ENCODE measurements at places on chromosomes 2 and 18. TPM values are rescaled to one million over a fixed set of nuclear protein-coding genes. Genes with fewer than 3 reads are reported as not detected.

The GKN2 gene
- total RNA-seq: not detected

The CNRIP1 gene
- 19.6 TPM for total RNA-seq

The SAG gene
- total RNA-seq: not detected

The SAP130 gene
- total RNA-seq: 3.8 TPM

The IL1RL2 gene
- 2.8 TPM for total RNA-seq

The PSTPIP2 gene
- 3.8 TPM for total RNA-seq

The CCDC102B gene
- 19.6 TPM for total RNA-seq

The C2orf15 gene
- total RNA-seq: 0.92 TPM

The ANKRD62 gene
- 0.10 TPM for total RNA-seq

The FBLN7 gene
- 9.5 TPM for total RNA-seq

The RBFA gene
- 31.6 TPM for total RNA-seq

The SP9 gene
- 1.4 TPM for total RNA-seq

The SEMA4C gene
- total RNA-seq: 52.2 TPM

The CD28 gene
- 2.4 TPM for total RNA-seq

The SERPINB13 gene
- 17.5 TPM for total RNA-seq

The KCNJ3 gene
- total RNA-seq: 1.6 TPM

The PSD4 gene
- 16.4 TPM for total RNA-seq

The UBE2F gene
- 69.6 TPM for total RNA-seq

The ST8SIA5 gene
- total RNA-seq: 9.0 TPM

The PHLPP1 gene
- 8.8 TPM for total RNA-seq

The PRSS56 gene
- total RNA-seq: 0.82 TPM

The VWC2L gene
- not detected for total RNA-seq

The NHEJ1 gene
- 12.8 TPM for total RNA-seq

The ICA1L gene
- 24.8 TPM for total RNA-seq

The RGPD4 gene
- total RNA-seq: not detected

The ZNF514 gene
- 31.4 TPM for total RNA-seq

The SDC1 gene
- 44.2 TPM for total RNA-seq

The FN1 gene
- total RNA-seq: 717 TPM

The MOGAT1 gene
- total RNA-seq: not detected

The CACNB4 gene
- total RNA-seq: 13.7 TPM

The CMPK2 gene
- total RNA-seq: 3.5 TPM

The RAB1A gene
- 86.9 TPM for total RNA-seq

The MAPK4 gene
- total RNA-seq: 5.2 TPM

The ERBB4 gene
- 17.8 TPM for total RNA-seq

The GDF7 gene
- 0.82 TPM for total RNA-seq

The ALLC gene
- total RNA-seq: not detected

The TIMM21 gene
- total RNA-seq: 52.0 TPM

The SEMA4F gene
- total RNA-seq: 3.3 TPM

The KLHL29 gene
- total RNA-seq: 8.4 TPM

The SLC38A11 gene
- total RNA-seq: not detected

The LINC00305 gene
- not detected for total RNA-seq

The IL1A gene
- total RNA-seq: not detected

The ANKRD53 gene
- total RNA-seq: 0.31 TPM

The SFT2D3 gene
- total RNA-seq: 11.6 TPM

The CNTNAP5 gene
- 1.7 TPM for total RNA-seq
